Activated CD4-positive, alpha-beta memory T cell treated with anti-CD3 and anti-CD28 coated beads for 36 hours (primary cell): ENCODE measurements at places on chromosomes 3 and 15. TPM values are rescaled to one million over a fixed set of nuclear protein-coding genes. Genes with fewer than 3 reads are reported as not detected.

DNA sequence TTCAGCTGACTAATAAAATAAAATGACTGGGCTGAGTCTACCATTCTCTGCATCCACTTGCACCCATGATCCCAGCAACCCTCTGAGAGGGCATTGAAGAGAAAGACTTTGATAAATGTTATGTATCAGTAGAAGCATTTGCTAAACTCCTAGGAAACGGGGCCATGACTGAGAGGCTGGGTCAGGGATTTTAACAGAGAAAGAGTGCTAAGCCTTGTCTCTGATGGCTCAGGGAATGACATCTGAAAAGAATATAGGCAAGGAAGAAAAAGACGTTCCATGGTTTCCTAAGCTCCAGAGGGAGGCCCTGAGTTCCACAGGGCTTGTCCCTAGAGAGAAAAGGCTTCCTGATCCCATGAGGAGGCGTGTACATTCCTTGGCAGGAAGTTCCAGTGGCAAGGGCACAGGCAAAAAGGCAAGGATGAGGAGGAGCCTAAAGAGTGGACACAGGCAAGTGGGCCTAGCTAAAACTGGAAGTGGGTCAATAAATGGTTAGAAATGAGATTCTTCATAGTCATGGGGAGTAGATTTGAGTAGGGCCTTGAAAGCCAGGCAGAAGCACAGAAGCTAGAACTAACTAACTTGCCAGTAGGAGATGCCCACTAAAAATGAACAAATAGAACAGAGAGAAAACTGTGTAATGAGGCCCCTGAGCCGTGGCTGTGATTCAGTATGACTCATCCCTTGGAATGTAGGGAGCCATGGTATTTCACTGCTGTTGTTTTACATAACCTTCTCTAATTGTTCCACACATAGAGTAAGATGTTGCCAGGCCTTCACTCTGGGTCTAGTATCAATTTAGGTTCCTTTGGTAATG, 44.9 kb upstream of the MANF start:
- H3K36me3 ChIP-seq: peaks cover 1% of the 10 kb centered on the region
- peaks cover 1% of the 10 kb centered on the region for H3K27me3 ChIP-seq
- H3K4me1 ChIP-seq: no peaks in the 10 kb centered on the region
- H3K27ac ChIP-seq: no peak overlapping the region
- no peak for DNase-seq

DNA sequence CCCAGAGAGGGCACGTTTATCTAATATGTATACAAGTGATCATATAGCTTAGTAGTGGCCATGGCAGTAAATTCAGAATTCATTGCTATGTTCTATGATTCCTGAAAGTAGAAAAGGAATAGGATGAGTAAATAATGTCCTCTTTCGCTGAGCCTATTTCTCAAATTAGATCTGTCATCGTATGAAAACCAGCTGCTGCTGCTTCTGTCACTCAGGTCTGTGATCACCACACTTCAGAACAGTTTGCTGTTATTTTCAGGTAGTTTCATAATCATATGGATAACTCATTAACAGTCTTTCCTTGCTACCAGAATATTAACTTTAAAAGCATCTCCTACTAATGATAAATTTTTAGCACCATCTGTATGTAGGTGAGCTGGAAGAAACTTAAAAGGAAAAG, 289.1 kb upstream of the AZI2 start:
- DNase-seq: no peak
- no peaks in the 10 kb centered on the region for H3K36me3 ChIP-seq
- no peak overlapping the region for H3K27ac ChIP-seq
- no peaks in the 10 kb centered on the region for H3K4me1 ChIP-seq

GRCh38 chr3:101825904-101826445, 23.3 kb upstream of the NFKBIZ start:
- no peak for DNase-seq
- peak overlapping the region; percentile 90 for H3K27ac ChIP-seq
- peaks cover 30% of the 10 kb centered on the region for H3K36me3 ChIP-seq
- no peaks in the 10 kb centered on the region for H3K27me3 ChIP-seq
- peak overlapping the region; percentile 67 for H3K4me3 ChIP-seq

- H3K4me1 ChIP-seq: no peaks in the 10 kb centered on the region
- no peak overlapping the region for H3K4me3 ChIP-seq
- H3K27ac ChIP-seq: no peak overlapping the region
- no peaks in the 10 kb centered on the region for H3K36me3 ChIP-seq
- DNase-seq: no peak
These were observed 101.6 kb downstream of the MAGI1 start for GRCh38 chr3:65936908-65937638.

DNA sequence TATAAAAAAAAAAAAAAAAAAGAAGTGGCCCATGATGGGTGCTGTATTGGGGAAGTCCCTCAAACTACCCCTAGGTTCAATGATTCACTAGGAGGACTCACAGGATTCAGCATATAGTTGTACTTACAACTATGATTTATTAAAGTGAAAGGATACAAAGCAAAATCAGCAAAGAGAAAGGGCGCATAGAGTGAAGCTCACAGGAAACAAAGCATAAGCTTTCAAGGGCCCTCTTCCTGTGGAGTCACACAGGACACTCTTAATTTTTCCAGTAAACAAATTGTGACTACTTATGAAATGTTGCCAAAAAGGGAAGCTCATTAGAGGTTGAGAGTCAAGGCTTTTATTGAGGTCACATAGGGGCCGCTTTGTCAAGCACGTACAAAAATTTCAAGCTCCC, 153.7 kb upstream of the GAP43 start:
- no peak overlapping the region for H3K4me3 ChIP-seq
- no peak for DNase-seq
- H3K27ac ChIP-seq: no peak overlapping the region
- H3K27me3 ChIP-seq: no peaks in the 10 kb centered on the region

GRCh38 chr3:87084868-87085267, 93.9 kb upstream of the VGLL3 start:
- peaks cover 9% of the 10 kb centered on the region for H3K4me1 ChIP-seq
- no peak for DNase-seq
- H3K27ac ChIP-seq: no peak overlapping the region
- H3K27me3 ChIP-seq: peaks cover 4% of the 10 kb centered on the region
- no peak overlapping the region for H3K4me3 ChIP-seq

DNA sequence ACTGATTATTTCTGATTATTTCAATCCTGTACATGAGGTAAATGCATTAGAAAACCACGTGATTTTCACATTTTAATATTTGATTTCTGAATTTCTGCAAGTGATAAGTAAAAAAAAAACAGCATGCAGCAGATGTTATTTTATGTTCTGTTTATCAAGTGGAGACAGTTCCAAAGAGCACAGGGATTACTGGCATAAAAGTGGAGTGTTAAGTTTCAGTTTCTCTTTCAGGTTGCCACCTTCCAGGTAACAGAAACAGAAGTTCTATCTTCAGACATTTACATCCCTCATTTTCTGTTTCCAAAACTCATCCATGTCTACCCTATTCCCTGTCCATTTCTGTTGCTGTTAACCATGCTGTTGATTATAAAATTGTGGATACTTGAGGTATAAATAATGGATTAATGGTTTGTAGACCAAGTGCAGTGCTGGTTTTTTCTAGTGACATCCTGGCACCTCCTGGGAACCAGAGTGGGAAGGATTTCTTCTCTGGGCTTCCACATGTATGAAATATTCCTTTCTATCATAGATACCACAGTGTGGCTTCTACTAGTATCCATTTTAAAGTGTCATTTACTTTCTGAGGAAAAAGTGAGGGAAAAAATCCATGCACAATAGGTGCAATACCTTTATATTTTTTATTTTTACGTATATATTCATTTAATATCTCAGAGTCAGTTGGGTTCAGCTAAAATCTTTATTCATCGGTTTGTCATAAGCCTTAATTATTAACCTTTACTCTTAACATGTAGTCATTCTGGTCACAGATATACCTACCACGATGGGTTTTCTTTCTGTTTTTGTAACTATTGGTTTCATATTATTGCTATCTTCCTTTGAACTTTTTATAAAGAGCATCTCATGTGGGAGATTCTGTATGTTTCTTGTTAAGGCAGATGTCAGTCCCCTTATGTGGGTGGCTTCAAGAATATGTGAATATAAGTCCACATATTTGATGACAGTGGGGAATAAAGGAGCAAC, 1010.0 kb downstream of the SQOR start:
- H3K27me3 ChIP-seq: no peaks in the 10 kb centered on the region
- H3K4me3 ChIP-seq: no peak overlapping the region
- no peaks in the 10 kb centered on the region for H3K36me3 ChIP-seq
- H3K27ac ChIP-seq: no peak overlapping the region
- no peak for DNase-seq

- H3K4me1 ChIP-seq: no peaks in the 10 kb centered on the region
- H3K36me3 ChIP-seq: no peaks in the 10 kb centered on the region
- H3K4me3 ChIP-seq: no peak overlapping the region
- no peak for DNase-seq
- peaks cover 2% of the 10 kb centered on the region for H3K27me3 ChIP-seq
These were observed 31.3 kb downstream of the GPR176 start for GRCh38 chr15:39888809-39889208.

DNA sequence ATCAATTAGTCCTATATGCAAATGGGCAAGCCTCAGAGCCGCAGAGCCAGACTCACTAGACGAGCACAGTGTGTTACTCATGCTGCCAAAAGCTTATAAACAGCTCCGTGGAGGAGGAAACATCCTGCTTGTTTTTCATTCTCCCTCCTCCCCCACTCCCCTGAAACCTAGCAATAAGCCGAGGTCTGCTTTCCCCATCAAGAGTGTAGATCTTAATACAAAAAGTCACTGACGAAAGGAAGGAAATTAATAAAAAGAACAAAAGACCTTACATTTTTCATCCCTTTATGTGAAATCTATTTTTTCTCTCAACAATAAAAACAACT, 88.5 kb downstream of the XXYLT1 start:
- H3K27me3 ChIP-seq: no peaks in the 10 kb centered on the region
- H3K36me3 ChIP-seq: no peaks in the 10 kb centered on the region
- DNase-seq: peak; percentile 53
- peak overlapping the region; percentile 38 for H3K4me3 ChIP-seq

DNA sequence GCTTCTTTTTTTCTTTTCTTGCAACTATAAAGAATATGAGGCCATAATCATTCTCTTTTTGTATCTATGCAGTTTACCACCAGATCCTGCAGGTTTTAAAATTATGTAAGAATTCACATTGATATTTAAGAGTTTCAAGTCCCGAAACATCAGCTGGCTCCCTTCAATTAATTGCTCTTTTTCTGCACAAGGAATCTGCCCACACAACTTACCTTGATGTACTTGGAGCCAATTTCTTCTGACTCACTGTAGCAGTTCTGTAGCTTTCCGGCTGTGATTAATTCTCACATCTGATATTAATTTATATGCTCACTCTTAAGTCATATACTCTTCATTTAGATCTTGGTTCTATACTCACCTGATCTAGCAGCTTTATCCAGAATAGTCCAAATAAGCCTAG, 781.8 kb downstream of the CADM2 start:
- H3K4me1 ChIP-seq: no peaks in the 10 kb centered on the region
- H3K36me3 ChIP-seq: no peaks in the 10 kb centered on the region
- H3K27ac ChIP-seq: no peak overlapping the region

BCL2A1 gene
- 111 TPM for total RNA-seq

ABHD14A gene
- total RNA-seq: 7.9 TPM

THRB gene
- total RNA-seq: not detected

PAQR9 gene
- total RNA-seq: not detected

ERICH6 gene
- total RNA-seq: not detected
